ENCODE measurements at places on chromosomes 2 and 18. TPM values are rescaled to one million over a fixed set of nuclear protein-coding genes. Genes with fewer than 3 reads are reported as not detected.

SCN9A gene
- total RNA-seq, result 32.9 TPM

IRS1 gene
- 28.5 TPM for total RNA-seq

ABCG5 gene
- total RNA-seq, result not detected

RAB27B gene
- 19.8 TPM for total RNA-seq

TMEM150A gene
- 6.3 TPM for total RNA-seq

ARHGEF33 gene
- 2.1 TPM for total RNA-seq

UGT1A3 gene
- 1.2 TPM for total RNA-seq

SCG2 gene
- 15.3 TPM for total RNA-seq

DUSP19 gene
- total RNA-seq, result 9.6 TPM

ACTR3 gene
- total RNA-seq, result 151 TPM

ZNG1B gene
- 46.5 TPM for total RNA-seq

SKOR2 gene
- not detected for total RNA-seq

ANKRD30B gene
- not detected for total RNA-seq

CNDP1 gene
- 0.16 TPM for total RNA-seq

IL18R1 gene
- 3.3 TPM for total RNA-seq

DNER gene
- total RNA-seq, result 4.4 TPM

IMPACT gene
- 42.6 TPM for total RNA-seq

MARCHF4 gene
- 0.05 TPM for total RNA-seq

KDM3A gene
- total RNA-seq, result 72.6 TPM

LMAN1 gene
- total RNA-seq, result 161 TPM

KIF1A gene
- 5.2 TPM for total RNA-seq

GKN2 gene
- total RNA-seq, result not detected

UNC50 gene
- total RNA-seq, result 44.0 TPM

CDH7 gene
- 5.6 TPM for total RNA-seq

LAMA1 gene
- total RNA-seq, result 2.9 TPM

DLX2 gene
- not detected for total RNA-seq

CYP27A1 gene
- 10.3 TPM for total RNA-seq

NYAP2 gene
- total RNA-seq, result 0.79 TPM

KIAA2012 gene
- 0.16 TPM for total RNA-seq

ADCY3 gene
- 28.3 TPM for total RNA-seq

SPEG gene
- 31.2 TPM for total RNA-seq

RGPD4 gene
- 0.05 TPM for total RNA-seq

GYPC gene
- total RNA-seq, result 65.2 TPM

SERTAD2 gene
- 14.6 TPM for total RNA-seq

All from urinary bladder (tissue), 4 donors.